Activated CD4-positive, alpha-beta T cell treated with anti-CD3 and anti-CD28 coated beads, Interleukin-2, amount 50 U/mL, for 4 hours (primary cell): ENCODE measurements at places on chromosomes 7 and 10.

GRCh38 chr10:98369801-98370200 lies 45.2 kb downstream of the PYROXD2 start:
- DNase-seq = no peak

DNA sequence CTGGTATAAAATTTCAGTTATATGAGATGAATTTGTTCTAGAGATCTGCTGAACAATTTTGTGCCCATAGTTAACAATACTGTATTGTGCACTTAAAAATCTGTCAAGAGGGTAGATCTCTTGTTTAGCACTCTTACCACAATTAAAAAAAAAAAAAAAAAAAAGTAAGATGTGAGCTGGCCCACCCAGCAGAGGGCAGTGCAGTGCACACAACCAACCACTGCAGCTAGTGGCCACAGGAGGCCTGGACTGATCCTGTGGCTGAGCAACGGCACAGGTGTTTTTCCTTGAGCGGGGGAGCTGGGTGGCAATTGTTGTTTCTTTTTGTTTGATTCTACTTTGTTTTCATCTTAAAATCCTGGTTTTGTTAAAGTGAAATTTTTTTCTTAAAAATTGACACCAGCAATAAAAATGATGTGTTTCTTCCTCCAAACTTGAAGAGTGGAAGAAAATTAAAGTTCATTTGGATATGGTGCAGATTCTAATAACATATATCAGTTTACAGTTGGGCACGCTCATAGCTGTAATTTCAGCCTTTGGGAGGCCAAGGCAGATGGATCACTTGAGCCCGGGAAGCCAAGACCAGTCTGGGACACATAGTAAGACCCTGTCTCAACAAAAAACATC lies 171.1 kb upstream of the TBX20 start:
- DNase-seq = peak; percentile 33

DNA sequence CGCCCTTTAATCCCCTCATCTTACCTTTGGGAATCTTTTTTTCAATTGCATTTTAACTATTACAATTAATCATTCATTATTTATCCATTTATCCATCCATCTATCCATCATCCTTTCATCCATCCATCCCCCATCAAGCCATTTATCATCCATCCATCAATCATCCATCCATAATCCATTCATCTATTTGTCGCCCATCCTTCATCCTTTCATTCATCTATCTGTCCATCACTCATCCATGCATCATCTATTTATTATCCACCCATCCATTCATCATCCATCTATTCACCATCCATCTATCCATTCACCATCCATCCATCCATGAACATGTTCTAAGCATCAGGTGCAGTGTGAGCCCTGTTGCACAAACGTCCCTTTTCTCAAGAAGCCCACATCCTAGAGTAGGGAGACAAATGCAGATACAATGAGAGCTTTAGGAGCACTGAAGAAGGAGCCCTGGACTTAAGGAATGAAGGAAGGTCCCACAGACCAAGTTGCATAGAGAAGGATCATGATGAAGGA lies 199.5 kb downstream of the ADAM12 start:
- no peak for DNase-seq

DNA sequence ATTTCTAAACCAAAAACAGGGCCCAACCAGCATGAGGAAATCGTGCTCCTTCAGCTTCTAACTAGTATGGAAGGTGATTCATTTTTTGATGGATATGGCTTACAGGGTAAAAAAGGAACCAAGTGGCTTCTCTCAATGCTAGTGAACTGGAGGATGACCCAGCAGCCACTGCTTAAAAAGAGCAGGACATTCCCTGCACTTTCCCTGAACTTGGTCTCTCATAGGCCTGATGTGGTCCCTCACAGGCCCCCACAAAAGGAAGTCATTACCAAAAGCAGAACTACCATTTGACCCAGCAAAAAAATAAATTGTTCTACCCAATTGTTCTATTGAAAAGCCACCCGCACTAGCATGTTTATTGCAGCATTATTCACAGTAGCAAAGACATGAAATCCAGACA lies 188.8 kb downstream of the CALN1 start:
- DNase-seq = no peak

DNA sequence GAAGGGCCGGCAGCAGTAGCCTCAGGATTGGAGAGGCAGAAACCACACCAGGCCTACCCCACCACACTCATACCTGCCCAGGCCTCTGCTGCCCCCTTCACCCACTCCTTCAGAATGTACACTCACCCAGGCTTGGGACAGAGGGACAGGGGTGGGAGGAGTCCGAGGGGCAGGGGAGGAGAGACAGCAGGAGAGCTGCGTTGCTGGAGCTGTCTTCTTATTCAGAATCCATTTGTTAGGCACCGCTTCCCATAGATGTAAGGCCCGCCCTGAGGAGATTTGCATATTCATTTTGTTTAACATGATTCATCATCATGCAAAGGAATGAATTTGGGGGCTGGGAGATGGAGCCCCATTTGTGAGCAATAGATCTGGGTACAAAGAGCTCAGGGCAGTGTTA lies 156.7 kb downstream of the CDH23 start:
- DNase-seq = no peak

DNA sequence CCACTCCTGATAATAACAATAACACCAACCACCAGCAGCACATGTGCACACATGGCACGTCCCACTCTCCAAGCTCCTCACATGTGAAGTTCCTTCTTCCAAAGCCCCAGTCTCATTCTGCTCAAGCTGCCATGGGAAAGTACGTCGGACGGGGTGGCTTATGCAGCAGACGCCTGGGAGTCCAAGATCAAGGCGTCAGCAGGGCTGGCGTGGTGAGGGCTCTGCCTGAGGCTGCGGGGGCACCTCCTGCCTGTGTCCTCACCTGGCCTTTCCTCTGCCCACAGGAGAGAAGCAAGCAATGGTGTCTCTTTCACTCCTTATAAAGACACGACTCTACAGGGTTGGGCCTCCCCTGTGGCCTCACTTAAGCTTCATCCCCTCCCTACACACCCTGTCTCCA lies 68.8 kb upstream of the INSIG1 start:
- no peak for DNase-seq

- no peak for DNase-seq
These were observed 446.4 kb downstream of the SDK1 start for GRCh38 chr7:3747467-3747866.

DNA sequence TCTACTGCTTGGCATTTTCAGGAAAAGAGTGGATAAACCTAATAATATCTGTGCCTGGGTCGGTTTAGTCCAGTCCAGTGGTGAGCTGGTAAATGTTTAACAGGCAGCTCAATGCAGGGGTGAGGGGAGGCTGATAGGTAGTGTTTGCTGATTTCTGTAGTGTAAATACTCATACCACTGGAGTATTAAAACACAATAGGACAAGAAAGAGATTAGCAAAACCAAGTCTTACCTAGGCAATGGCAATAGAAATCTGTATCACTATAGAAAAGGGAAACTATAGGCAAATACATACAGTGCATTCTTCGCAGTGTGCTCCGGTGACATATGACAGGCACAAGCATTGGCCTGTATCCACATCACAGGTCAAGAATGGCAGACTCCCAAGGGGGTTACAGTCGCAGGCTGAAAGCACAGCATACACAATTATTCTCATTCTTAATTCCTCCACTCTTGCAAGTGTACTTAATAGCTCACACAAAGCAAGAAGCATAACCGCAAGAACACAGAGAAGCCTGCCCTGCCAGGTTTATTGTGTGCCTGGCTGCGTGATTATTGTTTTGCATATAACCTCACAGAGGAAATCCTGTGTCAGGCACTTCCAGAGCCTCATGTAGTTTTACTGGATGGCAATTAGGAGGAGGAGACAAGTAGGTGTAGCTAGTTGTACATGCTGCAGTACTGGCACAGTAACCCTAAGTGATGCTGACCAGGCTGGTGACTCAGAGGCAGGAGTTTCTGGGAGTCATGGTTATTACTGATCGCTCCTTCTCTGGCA lies 35.0 kb downstream of the LAMB4 start:
- DNase-seq = no peak

GRCh38 chr10:22133749-22134624 lies 83.8 kb downstream of the EBLN1 start:
- no peak for DNase-seq

DNA sequence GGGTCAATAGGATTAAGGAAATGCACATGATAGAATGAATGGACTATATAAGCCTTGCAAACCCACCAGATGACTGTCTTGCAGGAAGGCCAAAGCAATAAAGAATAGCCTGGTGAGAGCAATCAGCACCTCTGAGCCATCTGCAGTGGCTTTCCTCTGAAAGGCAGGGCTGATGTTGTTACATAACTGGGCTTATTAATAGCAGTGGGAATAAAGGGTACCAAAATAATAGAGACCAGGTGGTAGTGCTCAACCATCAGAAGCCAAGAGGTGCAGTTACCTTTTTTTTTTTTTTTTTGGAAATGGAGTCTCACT lies 16.8 kb upstream of the VPS26A start:
- DNase-seq = no peak
